T-helper 17 cell (primary cell): ENCODE measurements at places on chromosomes 13 and 19. TPM values are rescaled to one million over a fixed set of nuclear protein-coding genes. Genes with fewer than 3 reads are reported as not detected.

- peak; percentile 72 for DNase-seq
These were observed 2.6 kb upstream of the SPACA6 start for GRCh38 chr19:51690454-51691073.

DNA sequence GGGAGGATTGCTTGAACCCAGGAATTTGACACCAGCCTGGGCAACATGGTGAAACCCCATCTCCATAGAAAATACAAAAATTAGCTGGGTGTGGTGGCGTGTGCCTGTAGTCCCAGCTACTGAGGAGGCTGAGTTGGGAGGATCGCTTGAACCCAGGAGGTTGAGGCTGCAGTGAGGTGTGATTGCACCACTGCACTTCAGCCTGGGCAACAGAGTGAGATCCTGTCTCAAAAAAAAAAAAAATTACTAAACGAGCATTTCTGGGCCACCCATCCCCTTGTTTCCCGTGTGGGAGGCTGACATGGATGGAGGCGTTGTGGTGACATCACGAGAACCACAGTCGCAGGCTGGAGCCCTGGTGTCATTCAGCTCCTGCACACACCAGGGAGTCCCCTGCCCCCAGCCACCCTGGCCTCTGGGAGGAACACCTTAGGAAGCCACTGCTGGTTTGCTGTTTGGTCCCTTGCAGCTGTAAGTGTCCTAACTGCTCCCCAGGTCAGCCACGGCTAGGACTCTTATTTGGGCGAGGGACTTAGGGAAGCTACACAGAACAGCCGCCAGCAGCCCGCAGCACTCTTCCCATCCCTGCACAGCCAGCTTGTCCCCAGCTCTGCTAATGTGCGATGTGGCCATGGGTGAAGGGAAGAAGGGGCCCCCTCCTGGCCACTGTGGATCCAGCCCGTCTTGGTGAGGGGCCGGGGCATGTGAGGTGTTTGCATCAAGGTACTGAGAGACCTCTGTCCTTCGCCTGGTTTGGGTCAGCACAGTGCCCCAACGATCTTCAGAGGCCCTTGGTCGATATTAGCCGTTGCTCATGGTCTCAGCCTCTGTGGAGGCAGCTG, 12.7 kb downstream of the NKPD1 start:
- DNase-seq: no peak

GRCh38 chr19:6682607-6683128, 12.7 kb upstream of the TNFSF14 start:
- no peak for DNase-seq

DNA sequence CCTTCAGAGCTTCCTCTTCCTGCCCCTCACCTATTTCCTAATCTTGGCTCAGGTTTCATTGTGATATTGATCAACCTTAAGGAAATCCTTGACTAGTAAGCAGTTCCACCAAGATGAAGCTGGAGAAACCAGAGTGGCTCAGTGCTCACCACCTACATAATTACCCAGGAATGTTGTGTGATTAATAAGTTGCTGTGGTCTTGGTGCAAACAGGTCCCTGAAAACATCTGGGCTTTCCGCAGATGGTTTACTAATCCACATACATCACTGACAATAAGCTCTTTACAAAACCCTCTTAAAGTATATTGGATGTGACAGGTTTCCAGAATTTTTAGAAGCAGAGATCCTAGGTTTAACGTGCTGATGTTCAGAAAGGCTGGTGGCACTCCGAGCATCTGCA, 8.6 kb upstream of the SERP2 start:
- no peak for DNase-seq

DNA sequence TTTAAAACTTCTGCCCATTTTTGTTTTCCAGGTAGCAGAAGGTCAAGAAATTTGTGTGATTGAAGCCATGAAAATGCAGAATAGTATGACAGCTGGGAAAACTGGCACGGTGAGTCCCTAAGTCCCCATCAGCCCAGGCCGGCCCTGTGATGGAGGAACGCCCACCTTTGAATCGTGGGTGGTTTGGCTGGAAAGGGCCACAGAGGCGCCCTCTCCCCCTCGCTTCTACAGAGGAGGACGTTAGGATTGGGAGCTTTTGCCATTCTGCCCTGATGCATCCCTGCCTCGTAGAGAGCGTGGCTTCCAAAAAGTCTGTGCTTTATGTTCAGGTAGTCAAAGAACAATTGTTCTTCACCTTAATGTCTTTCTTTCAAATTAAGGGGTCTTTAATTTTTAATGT, 60.9 kb downstream of the GGACT start:
- no peak for DNase-seq

The INSL3 gene
- 5.0 TPM for total RNA-seq
